Panc1 (cell line): ENCODE measurements at places on chromosomes 4 and X.

- DNase-seq, result no peak
These were observed 1901.3 kb upstream of the TENM3 start for GRCh38 chr4:180341926-180342325.

DNA sequence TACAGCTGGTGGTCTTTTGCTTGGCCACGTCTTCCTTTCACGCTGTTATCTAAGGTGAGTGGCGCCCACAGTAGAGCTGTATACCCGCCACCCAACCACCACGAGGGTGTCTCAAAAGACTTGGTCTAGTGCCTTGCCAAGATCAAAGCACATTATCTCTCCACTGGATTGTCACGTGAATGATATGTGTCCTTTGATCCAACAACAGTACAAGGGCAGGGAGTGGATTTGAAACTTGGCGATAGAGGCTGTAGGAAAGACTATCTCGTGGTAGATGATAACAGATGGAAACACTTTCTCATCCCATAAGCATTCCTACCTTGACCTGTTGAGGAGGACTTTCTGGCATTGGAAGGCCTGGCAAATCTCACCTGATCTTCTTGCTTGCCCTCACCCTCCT, 37.7 kb upstream of the BCLAF3 start:
- no peak for DNase-seq

DNA sequence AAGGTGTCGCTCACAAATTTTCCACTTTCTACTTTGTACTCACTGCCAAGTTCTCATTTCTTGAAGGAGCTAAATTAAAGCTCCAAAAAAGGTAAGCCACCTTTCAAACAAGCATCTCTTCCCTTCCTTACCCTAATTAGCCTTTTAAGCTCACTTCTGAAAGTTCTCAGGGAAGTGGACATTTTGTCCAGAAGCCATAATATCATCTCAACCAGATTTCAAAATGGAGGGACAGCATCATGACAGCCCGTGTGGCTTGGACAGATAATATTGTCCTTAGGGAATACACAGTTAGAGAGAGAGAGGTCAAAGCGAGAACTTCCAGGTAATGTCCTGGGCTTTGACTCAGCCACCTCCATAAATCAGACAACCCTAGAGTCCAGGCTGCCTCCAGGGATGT, 93.8 kb upstream of the ANXA3 start:
- no peak for DNase-seq

- no peak for DNase-seq
These were observed at the start of gene SPOCK3 for GRCh38 chr4:167234316-167234881. Gene SPOCK3, minus strand, starts transcription at chr4:167234494.

DNA sequence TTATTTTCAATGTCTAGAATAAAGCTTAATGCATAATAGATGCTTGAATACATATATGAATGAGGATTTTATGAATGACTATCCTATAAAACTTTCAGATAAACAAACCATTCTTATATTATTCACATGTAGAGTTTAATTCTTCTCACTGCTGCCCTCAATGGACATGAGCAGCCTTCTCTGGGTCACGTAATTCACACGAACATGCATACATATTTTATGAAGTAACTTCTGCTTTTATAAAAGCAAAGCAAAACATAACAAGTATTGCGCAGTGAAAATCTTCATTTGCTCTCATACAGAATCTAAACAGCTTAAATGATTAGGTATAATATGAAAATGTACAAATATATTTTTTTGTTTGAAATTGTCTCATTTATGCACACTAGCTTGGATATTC, 116.7 kb downstream of the TMA16 start:
- DNase-seq, result no peak

- no peak for DNase-seq
These were observed 808.3 kb downstream of the RPA4 start for GRCh38 chrX:97691901-97692455.

DNA sequence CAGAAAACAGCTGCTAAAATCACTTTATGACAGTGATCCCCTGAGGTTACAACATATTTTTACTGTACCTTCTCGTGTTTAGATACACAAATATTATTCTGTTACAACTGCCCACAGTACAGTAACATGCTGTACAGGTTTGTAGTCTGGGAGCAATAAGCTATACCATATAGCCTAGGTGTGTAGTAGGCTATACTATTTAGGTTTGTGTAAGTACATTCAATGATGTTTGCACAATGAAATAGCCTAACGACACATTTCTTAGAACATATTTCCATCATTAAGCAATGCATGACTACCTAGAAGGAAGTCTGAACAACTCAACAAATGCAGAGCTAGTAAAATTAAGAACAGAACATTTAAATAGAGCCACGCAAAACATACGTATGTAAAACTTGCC, 112.7 kb downstream of the ZAR1 start:
- DNase-seq, result no peak

GRCh38 chr4:78214078-78214477, 157.0 kb downstream of the FRAS1 start:
- DNase-seq, result no peak

- no peak for DNase-seq
These were observed 6.3 kb downstream of the DCHS2 start for GRCh38 chr4:154485127-154485773.

DNA sequence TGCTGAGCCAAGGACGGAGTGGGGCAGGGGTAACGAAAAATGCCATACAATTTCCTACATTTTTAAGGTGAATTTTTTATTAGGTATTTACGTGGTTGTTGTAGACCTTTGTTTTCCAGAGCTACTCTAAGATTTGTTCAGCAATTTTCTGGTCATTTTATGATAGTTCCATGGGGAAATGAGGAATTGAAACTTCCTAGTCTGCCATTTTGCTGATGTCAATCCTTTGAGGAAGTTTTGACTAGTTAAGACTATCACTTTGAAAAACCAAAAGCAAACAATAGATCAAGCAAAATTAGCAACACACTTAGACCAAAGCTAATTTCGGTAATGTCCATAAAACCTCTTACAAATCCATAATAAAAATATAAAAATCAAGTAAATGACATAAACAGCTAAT, 7.0 kb upstream of the TLR3 start:
- no peak for DNase-seq

DNA sequence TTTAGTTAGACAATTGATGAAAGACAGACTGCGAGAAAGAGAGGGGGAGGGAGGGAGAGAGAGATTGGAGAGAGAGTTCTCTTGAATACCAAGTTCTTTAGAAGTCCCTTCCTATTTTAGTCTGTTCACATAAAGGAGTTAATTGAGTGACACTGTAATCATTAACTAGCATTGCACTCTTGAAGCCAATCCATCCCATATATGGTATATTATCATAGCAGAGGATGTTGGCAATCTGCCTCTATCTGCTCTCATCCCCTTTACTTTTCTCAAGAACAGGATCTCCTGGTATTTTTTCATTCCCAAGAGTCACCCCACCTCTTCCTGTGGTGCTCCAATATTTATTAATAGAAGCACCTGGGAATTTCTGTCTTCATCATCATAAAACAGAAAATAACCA, 959.6 kb upstream of the NDST4 start:
- DNase-seq, result no peak

DNA sequence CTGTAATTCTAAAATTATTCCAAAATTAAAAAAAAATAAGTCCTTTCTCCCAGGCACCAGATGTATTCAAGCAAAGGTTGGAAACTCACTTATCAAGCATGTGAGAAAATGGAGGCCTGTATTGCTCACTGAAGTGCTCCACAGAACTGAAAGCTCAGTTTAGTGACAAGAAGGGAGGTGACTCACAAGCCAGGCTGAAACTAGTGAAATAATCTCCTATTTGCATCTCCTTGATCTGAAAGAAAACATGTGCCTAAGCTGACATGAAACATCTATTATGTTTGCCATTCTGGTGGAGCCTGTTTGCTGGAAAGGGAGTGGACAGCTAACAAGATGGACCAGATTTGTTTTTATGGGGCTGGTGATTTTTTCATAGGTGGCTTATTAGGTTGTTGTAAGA, 54.0 kb upstream of the AMELX start:
- no peak for DNase-seq

GRCh38 chr4:54363037-54363436, 133.9 kb downstream of the PDGFRA start:
- no peak for DNase-seq

- no peak for DNase-seq
These were observed 189.5 kb downstream of the ARAP2 start for GRCh38 chr4:36054694-36055422.

GRCh38 chrX:47475476-47475875, 7.5 kb downstream of the ZNF41 start:
- no peak for DNase-seq

- no peak for DNase-seq
These were observed 287.4 kb downstream of the CHIC1 start for GRCh38 chrX:73850124-73851013.

- DNase-seq, result no peak
These were observed 480.0 kb upstream of the HS3ST1 start for GRCh38 chr4:11908712-11909111.

GRCh38 chr4:89287945-89288344, 19.7 kb downstream of the GPRIN3 start:
- no peak for DNase-seq

DNA sequence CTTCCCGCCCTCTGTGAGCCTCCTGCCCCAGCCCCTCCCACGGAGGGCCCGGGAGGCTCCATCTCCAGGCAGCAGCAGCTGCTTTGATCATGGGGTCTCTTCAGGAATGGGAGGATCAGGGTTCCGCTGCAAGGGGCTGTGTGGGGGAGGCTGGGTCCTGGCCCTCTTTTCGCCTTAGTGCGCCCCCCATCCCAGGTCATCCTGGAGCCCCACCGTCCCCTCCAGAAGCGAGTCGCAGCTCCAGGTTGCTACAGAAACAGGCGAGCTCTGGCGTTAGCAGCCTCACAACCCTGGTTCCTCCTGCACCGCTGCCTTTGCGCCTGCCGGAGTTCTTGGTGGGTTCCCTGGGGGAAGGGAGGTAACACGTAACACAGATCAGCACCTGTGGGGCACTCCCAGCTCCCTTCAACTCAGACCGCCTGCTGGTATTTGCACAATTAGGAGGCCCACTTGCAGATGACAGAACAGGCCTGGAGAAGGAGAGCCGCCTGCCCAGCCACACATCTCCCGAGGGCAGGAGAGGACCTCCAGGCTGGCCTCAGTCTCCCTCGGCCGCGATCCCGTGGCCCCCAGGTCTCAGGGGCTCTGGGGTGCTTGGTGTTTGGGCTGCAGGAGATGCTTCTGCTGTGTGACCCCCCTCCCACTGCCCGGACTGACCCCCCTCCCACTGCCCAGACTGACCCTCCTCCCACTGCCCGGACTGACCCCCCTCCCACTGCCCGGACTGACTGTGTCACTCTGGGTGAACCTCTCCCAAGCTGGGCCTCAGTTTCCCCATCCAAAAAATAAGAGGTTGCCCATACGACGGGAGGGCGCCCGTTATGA, 64.2 kb upstream of the ADRA2C start:
- no peak for DNase-seq

DNA sequence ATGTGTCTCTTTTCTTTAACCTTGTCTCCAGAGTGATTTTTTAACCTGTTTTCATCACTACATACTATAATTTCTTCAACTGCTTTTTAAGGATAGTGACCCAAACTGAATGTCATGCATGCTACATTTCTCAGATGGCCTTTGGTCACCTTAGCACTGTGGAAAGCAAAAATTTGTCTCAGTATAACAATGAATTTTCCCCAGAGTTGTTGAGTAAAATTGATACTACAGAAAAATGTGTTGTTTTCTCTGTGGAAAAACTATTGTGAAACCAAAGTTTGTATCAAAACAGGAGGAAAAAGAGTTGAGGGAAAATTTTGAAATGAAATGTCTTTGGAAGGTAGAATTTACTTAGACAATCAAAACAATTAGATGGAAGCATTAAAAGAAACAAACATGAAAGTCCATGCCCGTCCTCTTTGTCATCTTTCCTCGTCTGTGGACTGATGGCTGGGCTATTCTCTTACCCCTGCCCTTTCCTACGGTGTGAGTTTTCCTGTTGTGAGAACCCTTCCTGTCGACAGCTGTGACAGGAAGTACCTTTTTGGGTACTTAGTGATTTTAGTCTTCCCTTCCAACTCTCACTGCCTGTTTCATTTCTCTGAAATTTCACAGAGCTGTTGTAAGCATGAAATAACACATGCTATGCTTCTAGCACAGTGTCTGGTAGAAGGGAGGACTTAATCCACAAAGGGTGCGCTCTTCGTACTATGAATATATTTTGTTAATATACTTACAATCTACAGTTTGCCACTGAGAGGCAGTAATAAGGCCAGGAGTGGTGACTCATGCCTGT, 50.8 kb downstream of the LRP2BP start:
- DNase-seq, result no peak

GRCh38 chr4:184355111-184355604, 119.2 kb downstream of the IRF2 start:
- no peak for DNase-seq
